A549 (cell line): ENCODE measurements at places on chromosomes 16 and 17.

DNA sequence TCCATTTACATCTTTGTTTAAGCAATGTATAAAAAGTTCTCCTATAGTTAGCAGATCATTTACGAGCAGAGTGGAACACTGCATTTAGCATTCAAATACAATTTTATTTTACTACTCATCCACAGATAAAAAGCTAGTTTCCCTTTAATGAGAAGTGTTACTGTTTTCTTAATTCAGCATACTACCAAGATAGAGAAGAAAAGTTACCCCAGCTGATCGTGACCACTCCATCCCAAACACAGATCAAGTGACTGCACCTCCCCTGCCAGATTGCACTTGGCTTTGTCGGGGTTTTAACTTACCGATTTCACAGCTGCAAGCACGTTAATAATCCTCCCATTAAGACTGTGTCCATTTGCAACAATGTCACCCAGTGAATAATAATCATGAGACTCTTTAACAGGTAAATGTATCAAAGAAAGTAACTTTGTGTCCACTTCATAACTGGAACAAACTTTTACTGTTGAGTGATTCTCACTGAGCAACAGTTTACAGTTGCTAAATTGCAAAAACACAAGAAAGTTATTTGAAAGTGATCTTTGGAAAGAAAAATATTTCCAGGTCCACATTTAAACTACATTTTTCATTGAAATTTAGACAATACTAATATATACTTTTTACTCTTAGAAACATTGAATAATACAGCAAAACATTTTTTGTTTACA is 14.4 kb downstream of the MEIOB start:
- no peak for DNase-seq

GRCh38 chr17:3189961-3190360 is 7.4 kb upstream of the OR1A2 start:
- DNase-seq, result no peak

DNA sequence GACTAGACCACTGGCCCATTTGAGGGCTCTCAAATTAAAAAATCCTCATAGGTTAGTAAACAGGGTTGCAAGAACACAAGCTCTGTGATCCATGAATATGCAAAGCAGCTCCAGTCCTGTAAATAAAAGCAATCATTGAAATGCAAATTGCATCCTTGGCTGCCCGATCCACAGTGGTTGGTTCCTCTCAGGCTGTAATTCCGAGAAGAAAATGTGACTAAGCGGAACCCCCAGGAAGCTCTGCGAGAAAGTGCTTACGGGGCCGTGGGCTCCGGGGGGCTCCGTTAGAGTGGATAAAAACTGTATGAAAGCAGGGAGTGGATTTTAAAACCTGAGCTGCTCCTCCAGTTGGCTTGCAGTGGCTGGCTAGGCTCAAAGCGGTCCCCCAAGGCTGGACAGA is 2.5 kb downstream of the GPRC5B start:
- no peak for DNase-seq

GRCh38 chr16:60905811-60906210 is 1130.4 kb downstream of the CDH8 start:
- DNase-seq, result no peak

DNA sequence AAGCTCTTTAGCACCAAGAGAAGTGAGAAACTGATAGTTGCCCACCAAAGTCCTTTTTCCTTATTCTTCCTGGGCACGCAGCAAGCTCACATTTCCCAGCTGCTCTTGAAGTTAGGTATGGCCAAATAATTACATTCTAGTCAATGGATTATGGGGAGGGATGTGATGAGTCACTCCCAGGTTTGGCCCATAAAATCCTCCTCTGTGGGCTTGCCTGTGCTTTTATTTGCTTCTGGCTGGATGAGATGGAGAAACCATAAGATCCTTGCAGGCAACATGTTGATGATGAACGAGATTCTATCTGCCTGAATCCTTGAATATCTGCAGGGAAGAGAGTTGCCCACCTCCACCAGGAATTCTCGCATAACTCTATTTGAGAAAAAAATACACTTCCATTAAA is 568.3 kb upstream of the SALL1 start:
- DNase-seq, result no peak

GRCh38 chr16:10240854-10241613 is 58.8 kb upstream of the GRIN2A start:
- DNase-seq, result no peak
